Ecto neural progenitor cell (in vitro differentiated cells): ENCODE measurements at places on chromosomes 3 and 15.

GRCh38 chr3:32305361-32305876, 66.9 kb downstream of the CMTM8 start:
- no peak for DNase-seq

DNA sequence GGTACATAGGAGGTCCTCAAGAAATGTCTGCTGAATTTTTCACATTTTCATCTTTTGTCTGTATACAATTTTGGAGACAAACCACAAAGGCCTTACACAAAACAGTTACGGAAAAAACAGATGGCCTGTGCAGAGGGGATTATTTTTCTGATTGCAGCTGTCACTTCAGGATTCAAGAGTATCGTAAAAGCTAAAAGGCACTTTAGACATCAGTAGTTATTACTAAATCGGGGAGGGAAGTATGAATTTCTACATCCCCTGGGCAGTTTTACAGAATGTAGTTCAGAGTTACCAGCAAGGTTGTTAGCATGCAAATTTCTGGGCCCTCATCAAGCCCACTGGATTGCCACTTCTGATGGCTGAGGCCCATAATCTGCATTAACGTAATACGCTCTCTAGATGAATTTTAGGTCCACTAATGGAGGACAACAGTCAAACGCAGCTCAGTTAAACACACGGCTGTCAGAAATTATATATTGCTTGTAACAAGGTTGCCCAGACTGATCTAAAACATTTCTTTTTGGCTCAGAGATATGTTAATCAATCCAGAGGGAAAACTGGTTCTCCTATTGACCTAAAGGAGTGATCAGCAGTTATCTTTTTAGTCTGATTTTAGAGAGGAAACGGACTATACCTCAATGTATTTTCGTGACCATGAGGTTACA, 1.1 kb downstream of the RIOX2 start:
- DNase-seq: no peak

DNA sequence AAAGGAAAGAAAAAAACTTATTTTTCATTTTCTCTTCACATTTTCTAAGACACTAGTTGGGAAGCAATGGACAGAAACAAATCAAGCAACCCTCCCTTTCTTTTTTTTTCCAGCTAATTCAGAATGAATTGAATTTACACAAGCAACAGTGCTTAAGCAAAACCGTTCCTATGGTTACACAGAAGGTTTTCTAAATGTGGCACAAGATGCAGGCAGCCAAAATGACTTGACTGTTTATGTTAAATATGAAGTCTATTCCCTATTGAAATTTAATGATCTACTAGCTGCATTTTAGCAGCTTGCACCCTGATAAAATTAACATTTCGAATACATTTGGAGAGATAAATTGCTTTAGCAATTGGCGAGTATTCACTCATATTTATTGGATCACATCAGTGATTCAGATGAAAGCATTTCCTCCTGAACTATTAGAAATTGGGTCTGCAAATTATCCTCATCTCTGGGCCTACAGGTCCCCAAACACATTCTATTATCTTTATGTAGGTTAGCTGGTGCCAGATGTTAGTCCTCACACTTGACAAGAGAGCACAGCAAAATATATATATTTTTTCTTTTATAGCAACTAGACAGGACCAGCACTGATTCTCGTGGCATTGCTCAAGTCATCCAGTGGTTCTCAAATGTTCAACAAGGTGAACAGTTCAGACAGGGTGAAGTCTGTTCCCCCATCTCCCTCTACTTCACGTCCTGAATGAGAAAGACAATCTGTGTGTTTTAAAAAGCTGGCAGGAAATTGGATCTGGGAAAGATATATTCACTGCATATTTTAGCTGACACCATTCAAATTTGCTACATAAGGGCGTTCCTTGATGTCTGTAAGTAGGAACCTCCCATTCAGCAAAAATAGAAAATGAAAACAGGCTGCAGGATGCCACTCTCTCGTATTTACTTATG, 463.6 kb upstream of the KCNMB2 start:
- DNase-seq: no peak

DNA sequence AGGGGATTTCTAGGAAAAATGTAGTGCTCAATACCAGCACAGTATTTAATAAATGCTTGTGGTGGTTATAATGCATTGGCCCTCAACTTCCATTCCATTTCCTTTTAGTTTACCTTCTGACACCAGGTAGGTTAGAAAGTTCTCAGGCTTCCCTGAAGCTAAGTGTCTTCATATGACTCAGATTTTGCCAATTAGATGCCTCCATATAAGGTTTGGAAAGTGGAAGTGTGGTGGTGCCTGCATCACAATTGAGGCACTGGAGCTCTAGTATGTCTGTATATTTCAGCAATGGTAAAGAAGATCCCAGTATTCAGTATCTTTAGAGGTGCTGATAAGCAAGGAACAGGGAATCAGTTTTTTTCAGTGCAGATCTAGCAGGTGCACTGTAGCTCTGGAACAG, 18.3 kb downstream of the XRN1 start:
- DNase-seq: no peak
